Stimulated activated CD8-positive, alpha-beta memory T cell treated with anti-CD3 and anti-CD28 coated beads, Interleukin-4, amount 100 ng/mL, for 4 hours (primary cell): ENCODE measurements at places on chromosomes 7 and 10.

- no peak for DNase-seq
Observed at GRCh38 chr7:150323682-150324372, 482 bp upstream of the ACTR3C start.

DNA sequence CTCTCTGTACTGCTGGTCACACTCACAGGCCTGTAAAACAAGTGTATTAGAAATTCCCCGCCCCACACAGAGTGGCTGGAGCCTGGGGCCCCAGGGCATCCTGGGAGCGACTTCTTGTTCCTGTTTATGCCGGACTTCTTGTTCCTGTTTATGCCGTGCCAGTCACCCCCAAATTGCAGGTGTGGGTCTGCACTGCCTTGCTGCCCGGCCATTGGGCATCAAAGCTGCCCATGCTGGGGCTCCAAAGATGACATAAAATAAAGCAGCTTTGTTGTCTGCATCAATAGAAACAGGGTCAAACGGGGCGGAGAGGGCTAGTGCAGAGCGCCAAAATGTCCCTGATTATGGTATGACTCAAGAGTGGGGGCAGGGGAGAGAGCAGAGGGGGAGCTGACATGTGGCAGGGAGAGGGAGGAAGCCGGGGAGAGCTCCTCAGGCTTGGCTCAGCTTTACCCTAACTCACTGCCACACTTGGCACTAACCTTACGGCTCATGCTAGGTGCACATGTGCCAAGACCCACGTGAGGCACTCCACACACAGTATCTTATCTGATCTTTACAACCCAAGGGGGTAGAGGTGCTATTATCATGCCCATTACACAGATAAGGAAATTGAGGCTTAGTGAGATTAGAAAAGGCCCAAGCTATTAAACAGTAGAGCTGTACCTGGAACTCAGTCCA, 98.4 kb downstream of the PIP4K2A start:
- no peak for DNase-seq

DNA sequence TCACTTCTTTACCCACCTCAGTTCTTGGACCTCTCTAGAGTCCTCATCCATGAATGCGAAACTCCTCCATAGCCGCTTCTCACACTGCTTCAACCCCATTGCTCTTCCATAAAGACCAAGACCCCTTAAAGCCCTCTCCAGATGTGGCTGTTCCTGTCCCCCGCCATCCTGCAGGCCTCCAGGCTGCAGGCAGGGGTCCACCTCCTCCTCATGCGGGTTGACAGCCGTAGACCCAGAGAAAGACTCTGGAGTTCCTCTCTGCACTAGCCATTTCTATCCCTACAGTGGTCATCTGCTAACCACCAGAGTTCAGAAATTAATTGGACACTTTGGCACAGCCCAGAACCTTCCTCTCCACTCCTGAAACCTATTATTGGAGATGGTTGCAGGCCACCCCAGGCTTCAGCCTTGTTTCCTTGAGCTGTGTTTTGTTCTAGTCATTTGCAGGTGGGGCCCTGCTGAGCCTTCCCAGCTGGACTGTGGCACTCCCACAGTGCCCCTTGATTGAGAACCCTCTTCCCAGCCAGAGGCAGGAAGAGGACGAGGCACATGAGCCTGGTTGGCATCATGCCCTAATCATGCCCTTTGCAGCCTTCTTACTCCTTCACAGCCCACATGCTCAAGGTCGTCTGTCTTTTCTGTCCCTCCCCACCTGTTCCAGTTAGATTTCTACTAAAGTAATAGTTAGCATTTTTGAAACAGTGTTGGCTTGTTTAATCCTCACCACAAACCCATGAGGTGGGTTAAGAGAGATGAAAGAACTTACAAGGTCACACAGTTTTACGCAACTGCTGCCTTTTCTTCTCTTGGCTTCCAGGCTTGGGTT, 23.9 kb downstream of the CUL1 start:
- no peak for DNase-seq

- no peak for DNase-seq
Observed at GRCh38 chr10:122121059-122121458, 132.1 kb downstream of the TACC2 start.

- DNase-seq = no peak
Observed at GRCh38 chr10:119409906-119410305, 132.6 kb downstream of the RGS10 start.

DNA sequence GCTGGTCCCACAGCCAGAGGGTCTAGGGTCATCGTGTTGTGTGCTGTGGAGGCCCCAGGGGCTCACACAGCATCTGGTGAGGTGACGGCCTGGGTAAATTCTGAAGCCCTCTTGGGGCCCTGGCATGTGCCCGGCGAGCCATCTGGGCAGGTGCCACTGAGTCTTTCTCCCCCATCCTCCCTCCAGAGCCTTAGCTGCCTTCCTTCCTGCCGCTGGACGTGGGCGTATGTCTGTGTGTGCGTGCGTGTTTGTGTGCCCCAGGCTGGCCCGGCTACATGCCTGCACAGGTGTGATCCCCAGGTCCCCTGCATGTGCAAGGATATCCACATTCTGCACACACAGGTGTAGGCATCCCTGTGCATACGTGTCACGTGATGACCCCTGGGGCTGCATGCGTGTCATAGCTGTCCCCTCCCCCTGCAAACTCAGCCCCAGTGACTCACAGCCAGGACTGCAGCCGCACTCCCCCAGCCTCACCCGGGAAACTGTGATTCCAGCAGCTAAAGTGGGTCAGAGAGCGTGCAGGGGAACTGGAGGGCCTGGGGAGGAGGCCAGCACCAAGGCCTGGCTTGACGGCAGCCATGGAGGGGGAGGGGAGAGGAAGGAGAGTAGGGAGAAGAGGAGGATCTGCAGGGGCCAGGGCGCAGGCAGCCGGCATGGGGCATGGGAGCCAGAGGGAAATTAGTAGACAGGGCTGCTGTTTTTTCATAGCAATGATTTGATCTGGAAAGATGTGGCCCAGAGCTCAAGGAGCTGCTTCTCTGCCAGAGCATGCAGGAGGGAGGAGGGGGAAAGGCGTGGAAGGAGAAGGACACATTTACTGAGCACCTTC, 46.4 kb downstream of the ELFN1 start:
- no peak for DNase-seq

GRCh38 chr10:13949844-13950542, 363.2 kb downstream of the PRPF18 start:
- DNase-seq = no peak

GRCh38 chr10:132554053-132554990, 16.7 kb downstream of the INPP5A start:
- no peak for DNase-seq

DNA sequence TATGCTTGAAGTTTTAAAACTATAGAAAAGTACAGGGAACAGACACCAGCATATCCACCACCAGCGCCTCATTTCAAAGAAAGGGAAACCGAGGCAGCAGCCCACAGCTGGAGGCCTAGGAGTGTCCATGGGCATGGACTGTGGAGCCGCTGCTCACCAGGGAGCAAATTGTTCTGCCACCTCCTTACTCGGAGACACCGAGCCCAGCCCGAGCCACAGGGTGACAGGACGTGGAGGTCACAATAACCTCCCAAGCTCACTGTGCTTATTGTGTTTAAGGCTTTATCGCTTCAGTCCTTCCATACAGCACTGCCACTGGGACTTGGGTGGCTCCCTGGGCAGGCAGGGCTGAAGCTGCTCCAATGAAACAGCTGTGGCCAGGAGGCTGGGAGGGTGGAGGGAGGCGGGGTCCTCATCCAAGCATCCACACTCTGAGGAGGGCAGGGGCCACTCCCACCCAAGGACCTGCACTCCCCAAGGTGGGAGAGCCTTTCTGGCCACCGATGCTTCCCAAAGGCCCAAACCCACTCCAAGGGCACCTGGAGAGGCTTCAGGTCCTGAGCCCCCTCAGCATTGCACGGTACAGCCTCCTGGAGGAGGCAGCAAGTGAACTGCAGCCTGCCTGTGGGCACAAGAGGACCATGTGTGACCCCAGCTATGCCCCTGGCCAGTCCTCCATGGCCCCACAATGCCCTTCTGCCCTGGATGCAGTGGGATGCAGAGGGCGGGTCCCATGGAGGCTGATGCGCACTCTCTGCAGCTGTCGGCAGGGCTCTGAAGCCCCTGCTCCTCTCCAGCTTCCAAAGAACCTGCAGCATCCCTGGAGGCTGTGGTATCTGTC, 38.7 kb upstream of the RET start:
- no peak for DNase-seq

DNA sequence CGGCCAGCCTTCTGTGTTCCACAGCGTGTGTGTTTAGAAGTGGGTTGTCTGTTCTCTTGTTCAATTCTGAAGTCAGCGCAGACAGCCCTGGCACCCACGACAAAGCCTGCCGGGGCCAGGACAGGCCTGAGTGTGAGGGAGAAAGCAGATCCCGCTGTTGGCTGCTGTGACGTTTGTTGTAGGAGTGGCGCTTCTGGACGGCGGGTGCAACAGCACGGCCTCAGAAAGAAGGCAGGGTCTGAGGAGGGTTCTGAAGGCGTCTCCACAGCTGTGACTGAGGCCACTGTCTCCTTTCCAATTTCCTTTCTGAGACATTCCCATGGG, 76.2 kb downstream of the VIPR2 start:
- no peak for DNase-seq

DNA sequence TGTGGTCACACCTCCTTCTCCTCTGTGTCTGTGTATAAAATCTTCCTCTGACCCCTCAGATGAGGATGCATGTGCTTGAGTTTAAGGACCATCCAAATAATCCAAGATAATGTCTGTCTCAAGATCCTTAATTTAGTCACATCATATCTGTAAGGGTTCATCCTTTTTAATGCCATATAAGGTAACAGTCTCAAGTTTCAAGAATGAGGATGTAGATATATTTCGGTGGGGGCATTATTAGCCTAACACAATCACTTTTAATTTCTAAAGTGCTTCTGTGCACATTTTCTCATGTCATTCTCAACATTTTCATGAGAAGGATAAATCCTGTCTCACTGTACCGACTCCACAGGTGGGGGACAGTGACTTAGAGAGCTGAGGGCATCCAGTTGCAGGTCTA, 235.3 kb downstream of the BUB3 start:
- no peak for DNase-seq

DNA sequence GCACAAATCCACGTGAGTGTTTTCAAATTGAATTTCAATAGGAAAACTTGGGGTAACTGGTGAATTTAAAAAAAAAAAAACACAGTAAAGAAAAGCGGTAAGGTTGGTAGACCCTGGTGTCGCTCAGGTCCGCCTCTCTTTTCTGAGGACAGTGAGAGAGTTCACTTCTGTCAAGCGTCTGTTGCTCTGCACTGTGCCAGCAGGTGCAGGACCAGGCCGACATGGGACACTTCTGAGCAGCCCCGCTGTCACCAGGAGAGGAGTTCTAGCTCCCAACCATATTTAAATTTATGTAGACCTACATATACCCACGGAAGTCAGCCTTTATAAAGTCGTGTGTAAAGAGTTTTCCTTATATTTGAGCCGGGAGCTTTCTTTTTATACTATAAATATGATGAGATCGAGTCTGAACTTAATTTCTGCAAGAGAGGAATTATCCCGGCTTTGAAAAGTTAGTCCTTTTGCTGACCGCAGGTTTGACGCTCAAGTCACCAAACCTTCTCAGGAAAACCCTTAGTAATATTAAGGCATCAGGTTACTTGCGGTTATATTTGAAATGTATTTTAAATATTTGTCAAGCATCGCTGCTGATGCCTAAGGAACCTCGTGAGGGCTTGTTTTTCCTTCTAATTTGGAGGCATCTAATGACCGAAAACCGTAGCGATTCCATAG, 531 bp downstream of the IKZF1 start:
- no peak for DNase-seq

- no peak for DNase-seq
Observed at GRCh38 chr7:27064159-27064558, 31.6 kb downstream of the HOXA1 start.

GRCh38 chr7:136890399-136890798, 21.9 kb downstream of the CHRM2 start:
- DNase-seq = no peak

DNA sequence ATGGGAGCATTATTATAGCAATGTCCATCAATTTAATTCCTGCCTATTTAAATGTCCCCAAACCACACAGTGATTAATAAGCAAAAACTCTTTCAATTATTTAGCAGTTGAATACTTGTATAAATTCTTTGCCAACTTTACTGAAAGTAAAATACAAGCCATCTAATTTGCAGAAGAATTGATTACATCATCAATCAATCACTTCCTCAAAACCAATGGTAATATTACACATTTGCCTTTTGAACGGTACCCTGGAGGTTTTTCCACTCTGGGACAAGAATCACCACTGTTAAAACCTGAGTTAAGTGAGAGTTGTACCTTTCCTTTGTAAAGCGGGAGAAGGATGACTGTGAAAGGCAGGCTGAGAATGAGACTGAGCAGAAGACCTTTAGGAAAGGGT, 93.0 kb downstream of the RNF133 start:
- no peak for DNase-seq

GRCh38 chr7:157874870-157875229, 538.0 kb downstream of the DNAJB6 start:
- no peak for DNase-seq

- DNase-seq = no peak
Observed at GRCh38 chr7:131603932-131604331, 47.5 kb upstream of the PODXL start.

DNA sequence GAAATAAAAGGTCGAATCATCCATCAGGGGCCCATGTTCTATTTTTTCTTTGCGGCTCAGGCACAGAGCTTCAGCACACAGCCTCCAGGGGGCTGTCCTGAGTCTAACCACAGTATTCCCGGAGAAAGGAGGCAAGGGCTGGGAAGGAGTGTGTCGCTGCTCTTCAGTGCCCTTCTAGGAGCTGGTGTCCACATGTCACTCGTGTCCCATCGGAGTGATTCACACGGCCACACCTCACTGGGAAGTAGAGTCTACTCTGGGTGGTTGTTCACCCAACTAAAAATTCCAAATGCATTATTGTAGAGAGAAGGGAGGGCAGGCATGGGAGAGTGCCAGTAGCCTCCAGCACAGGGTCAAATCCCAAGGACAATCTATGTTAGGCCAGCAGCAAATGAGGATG, 114.8 kb upstream of the LANCL2 start:
- no peak for DNase-seq

DNA sequence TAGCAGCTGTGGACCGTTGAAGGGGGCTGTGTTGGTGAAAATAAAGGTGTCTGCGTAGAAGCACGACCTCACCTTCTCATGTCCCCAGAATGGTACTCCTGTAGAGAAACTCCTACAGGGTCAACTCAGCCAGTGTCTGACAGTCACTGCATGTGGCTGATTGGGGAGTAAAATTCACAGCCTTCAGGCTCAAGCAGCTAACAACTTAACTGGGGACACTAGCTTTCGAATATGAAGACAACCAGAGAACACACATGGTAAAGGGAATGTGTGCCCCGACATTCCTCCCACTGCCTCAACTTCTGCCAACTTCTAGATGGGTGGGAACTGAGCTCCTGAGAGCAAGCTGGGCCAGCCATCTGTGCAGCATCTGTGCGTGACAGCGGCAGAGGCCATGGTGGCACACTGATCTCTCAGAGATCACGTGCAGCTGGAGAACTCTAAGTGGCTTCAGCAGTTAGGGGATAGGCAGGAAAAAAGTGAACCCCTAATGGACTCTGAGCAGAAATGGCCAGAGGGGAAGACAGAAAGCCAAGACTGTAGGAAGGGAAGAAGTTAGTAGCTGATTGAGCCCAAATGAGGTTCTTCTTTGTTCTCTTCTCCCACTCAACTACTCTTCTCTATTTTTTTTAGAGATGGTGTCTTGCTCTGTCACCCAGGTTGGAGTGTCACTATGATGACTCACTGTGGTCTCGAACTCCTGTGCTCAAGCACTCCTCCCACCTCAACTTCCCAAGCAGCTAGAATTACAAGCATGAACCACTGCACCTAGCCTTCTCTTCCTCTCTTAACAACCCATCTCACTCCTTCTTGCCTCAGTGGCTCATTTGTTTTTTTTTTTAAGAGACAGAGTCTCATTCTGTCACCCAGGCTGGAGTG, 280.8 kb downstream of the ZEB1 start:
- DNase-seq = no peak

- DNase-seq = no peak
Observed at GRCh38 chr7:133836666-133837065, 290.5 kb upstream of the LRGUK start.

GRCh38 chr10:131018886-131019500, 292.5 kb downstream of the TCERG1L start:
- no peak for DNase-seq
